ENCODE measurements at places on chromosomes 4 and X.

- DNase-seq: peak; percentile 87
Measured at GRCh38 chrX:124406294-124407014, 60.1 kb downstream of the SH2D1A start.

- no peak for DNase-seq
Measured at GRCh38 chrX:74280759-74281158, 23.2 kb upstream of the ZCCHC13 start.

- no peak for DNase-seq
Measured at GRCh38 chrX:15971696-15972095, 117.1 kb upstream of the AP1S2 start.

GRCh38 chrX:867502-867901 lies 236.9 kb downstream of the SHOX start:
- no peak for DNase-seq

DNA sequence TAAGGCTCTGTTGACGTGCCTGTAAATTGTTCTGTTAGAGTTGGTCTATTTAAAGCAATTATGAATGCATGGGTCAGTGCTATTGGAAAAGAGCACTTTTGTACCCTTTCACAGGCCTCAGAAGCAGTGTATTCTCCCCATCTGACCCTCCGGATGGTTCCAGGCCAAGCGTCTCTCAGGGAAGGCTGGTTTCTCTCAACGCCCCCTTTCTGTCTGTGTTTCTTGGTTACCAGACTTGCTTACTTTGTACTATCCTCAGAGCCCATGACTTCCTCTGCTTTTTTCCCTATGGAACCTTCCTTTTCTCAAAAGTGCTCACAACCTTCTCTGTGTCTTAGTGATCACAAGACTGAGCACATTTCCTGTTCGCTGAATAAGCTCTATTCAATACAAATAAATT lies 559.3 kb upstream of the ZFP42 start:
- no peak for DNase-seq

DNA sequence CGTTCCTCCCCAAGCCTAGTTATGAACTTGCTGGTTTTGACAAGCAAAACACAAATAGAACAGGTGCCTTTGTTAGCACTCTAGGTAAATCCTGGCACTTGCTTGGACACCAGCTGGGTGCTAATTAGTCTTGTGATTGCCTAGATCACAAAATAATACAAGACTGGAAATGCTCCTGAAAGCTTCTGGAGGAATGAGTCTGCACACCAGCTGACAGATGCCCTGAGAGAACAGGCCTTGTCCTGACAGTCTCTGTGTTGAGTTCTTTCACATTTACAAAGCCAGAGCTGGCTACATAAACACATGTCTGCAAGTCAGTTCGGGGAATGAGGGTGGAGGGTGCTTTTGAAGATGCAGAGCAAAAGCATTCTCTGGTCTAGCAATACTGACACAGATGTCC lies 93.8 kb downstream of the ELOVL6 start:
- no peak for DNase-seq

DNA sequence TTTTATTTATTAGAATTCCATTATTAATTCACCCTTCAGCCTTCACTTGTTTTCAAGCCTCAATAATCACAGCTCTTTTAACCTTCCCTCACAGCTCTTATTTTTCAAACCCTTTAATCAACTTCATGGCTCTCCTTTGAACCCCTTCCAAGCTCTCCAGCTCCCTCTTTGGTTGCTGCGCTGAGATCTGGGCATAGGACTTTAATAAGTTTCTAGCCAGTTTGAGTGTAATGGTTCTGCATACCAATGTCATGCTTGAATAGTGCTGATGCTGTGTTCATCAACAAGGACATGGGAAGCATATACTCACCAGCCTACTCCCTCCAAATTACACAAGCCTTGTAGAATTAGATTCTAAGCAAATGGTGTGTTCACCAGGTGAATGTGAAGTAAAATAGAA lies 3.5 kb upstream of the RNF212 start:
- no peak for DNase-seq

GRCh38 chrX:24842486-24842885 lies 148.8 kb downstream of the POLA1 start:
- no peak for DNase-seq
